ENCODE measurements at places on chromosomes 7 and 10. TPM values are rescaled to one million over a fixed set of nuclear protein-coding genes. Genes with fewer than 3 reads are reported as not detected.

The ATP6V0A4 gene
- total RNA-seq: 0.34 TPM

The ELFN1 gene
- 0.32 TPM for total RNA-seq

The ZC3HAV1 gene
- total RNA-seq: 34.3 TPM

The NXPH1 gene
- not detected for total RNA-seq

The HOXA9 gene
- total RNA-seq: 0.32 TPM

The MYO3A gene
- not detected for total RNA-seq

The ASZ1 gene
- not detected for total RNA-seq

The ZNF239 gene
- 2.3 TPM for total RNA-seq

The PILRB gene
- 26.6 TPM for total RNA-seq

The SMARCD3 gene
- 10.5 TPM for total RNA-seq

The VSIR gene
- total RNA-seq: 33.9 TPM

The GPR158 gene
- 0.04 TPM for total RNA-seq

The HPS6 gene
- 20.8 TPM for total RNA-seq

The TUBAL3 gene
- 0.33 TPM for total RNA-seq

The PILRA gene
- total RNA-seq: 5.2 TPM

The SLC4A2 gene
- 149 TPM for total RNA-seq

The SPDYE11 gene
- not detected for total RNA-seq

The SFRP4 gene
- total RNA-seq: 7.7 TPM

The NRAP gene
- not detected for total RNA-seq
